Stimulated activated CD4-positive, alpha-beta T cell treated with anti-CD3 and anti-CD28 coated beads, Interleukin-2, amount 100 ng/mL, for 24 hours (primary cell): ENCODE measurements at places on chromosomes 3 and 15.

GRCh38 chr3:29644261-29644660, 363.4 kb downstream of the RBMS3 start:
- DNase-seq = no peak

DNA sequence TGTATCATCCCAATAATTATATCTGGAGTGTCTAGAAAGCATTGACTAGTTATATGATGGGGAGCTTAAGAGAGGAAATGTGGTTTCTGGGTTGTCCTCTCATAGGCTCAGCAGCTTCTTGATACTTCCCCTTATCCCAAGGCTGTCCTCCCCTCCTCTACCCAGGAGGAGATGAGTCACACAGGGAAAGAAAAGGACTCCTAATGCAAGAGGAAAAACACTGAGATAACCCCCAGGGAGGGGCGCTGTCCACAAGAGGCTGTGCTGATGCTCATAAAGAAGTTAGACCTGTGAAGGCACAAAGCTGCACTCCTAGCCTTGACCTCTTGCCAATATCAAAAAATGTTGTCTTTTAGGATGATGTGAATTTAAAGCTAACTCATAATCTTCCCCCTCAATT, 28.8 kb upstream of the GYG1 start:
- no peak for DNase-seq

- DNase-seq = no peak
Measured at GRCh38 chr15:29115093-29115991, 154.3 kb downstream of the NSMCE3 start.

- no peak for DNase-seq
Measured at GRCh38 chr3:69119681-69120080, 2.7 kb downstream of the LMOD3 start.

- no peak for DNase-seq
Measured at GRCh38 chr3:171678971-171679492, 131.3 kb downstream of the PLD1 start.

- no peak for DNase-seq
Measured at GRCh38 chr3:63961891-63962290, 49.7 kb upstream of the SCAANT1 start.

- no peak for DNase-seq
Measured at GRCh38 chr15:91521996-91522395, 331.5 kb upstream of the SLCO3A1 start.

- DNase-seq = no peak
Measured at GRCh38 chr3:851098-851790, 241.6 kb upstream of the CNTN6 start.

- no peak for DNase-seq
Measured at GRCh38 chr3:128936341-128936740, 56.9 kb downstream of the ACAD9 start.

GRCh38 chr3:79006077-79006476, 761.7 kb downstream of the ROBO1 start:
- DNase-seq = no peak

GRCh38 chr3:149593418-149594160, 64.2 kb downstream of the WWTR1 start:
- no peak for DNase-seq

- DNase-seq = no peak
Measured at GRCh38 chr3:62672270-62672987, 202.8 kb downstream of the CADPS start.

DNA sequence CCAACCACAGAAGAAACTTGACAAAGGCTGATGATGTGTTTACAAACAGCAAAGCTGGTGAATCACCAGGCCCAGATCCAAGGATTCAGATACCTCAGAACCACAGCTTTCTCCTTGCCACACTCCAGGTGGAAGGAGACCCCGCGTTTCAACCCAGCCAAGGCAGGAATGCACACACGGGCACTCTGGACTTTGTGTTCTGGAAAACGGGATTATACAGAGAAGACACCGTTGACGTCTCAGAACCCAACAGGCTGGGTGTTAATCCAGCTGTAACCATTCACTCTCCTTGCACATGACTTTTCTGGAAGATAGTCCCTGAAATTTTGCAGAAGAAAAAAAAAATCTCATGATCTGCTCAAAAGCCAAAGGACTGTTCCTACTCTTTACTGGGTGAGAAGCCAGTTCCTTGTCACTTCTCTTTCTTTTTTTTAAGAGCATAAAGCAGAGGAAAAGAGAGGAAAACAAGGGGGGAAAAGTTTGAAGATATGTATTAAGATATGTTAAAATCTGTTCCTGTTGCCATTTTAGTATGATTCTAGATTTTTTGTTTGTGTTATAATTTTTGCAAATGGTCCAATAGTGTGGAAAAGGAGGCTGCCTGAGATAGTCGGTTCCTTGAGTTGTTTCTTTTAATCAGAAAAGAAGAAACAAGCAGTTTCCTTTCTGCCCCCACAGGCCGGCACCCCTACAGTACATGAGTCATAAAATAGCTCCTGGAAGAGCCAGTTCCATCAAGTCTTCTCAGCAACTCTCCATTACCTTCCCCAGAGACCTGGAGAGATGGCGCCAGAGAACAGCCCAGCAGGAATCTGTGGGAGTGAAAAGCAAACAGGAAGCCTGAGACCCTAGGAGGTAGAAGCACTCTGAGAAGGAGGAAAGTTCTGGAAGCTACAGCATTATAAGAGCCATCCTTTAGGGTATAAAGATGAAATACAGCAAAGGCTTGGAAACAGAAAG, 73.1 kb downstream of the RORA start:
- DNase-seq = no peak

- no peak for DNase-seq
Measured at GRCh38 chr3:154152741-154153140, 31.6 kb downstream of the ARHGEF26 start.

DNA sequence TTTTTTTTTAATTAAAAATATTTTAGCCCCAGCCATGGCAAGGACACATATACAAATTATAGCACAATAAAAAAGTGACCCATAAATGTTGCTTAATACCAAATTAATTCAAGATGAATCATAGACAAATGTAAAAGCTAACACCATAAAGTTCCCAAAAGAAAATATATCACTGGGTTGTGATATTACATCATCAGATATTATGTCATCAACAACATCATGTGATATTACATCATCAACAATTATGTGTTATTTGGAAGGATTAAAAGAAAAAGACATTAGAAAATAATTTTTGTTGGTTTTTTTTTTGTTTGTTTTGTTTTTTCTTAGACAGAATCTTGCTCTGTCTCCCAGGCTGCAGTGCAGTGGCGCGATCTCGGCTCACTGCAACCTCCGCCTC, 34.5 kb upstream of the ABHD10 start:
- DNase-seq = no peak

- DNase-seq = no peak
Measured at GRCh38 chr3:194364652-194365434, 4.7 kb downstream of the LRRC15 start.

- DNase-seq = no peak
Measured at GRCh38 chr3:133869586-133869985, 26.1 kb downstream of the RAB6B start.
